ENCODE measurements at places on chromosomes 7 and 10.
A peak's percentile ranks its signal among the peaks of the same experiment; 100 is the strongest.

DNA sequence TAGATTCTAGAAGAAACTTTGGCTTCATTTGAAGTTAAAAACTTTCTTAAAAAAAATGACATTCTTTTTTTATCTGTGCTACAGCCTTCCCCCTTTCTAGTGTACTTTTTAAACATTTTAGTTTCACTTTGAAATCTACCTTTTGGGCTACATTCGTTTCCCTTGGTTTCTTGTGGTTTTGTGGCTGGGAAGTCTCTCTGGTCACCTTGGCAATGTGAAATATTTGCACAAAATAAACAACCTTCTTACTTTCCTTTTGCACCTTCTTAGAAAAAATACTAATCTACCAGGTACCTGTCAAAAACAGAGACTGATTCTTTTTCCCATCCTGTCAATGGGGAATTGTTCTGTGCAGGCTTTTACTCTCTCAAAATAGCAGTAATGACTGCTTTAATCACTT lies 350.2 kb downstream of the GATA3 start:
- peak; percentile 18 for DNase-seq

DNA sequence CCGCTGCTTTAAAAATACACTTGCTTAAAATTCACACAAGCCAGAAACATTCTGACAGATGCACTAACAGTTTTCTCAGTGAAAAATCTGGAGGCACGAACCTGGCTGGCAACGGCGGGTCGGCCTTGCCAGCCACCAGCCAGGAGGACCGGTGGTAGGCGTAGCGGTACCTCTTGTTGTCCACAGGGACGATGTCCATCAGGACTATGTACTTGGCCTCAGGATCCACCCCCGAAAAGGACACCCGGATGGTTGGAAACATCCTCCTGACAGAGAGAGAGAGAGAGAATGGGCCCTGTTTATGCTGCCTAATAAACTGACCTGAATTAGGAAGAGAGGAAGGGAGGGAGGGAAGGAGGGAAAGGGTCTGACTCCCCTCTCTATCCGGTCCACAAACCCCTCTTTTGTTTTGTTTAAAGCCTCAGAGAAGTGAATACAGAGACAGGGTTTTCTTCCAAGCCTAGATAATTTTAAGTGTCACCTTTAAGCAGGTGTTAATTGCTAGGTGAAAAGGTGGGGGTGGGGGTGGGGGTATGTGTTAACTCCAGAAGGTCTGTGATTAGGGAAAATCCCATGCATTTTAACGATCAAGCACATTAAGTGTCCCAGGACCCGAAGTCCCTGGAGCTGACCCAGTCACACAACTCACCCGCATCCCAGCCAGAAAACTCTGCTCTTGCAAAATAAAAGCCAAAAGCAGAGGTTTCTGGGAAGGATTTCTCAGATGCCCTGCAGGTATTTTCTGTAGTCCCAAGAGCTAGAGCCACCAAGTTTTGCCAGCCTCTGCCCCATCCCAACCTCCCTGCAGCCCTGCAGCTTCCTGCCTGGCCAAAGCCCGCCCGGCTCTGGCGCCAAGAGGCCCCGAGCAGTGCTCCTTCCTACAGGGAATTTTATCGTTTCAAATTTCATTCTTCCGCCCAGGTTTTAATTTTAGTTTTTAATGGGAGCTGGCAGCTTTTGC lies 5.0 kb downstream of the TBX20 start:
- DNase-seq = no peak

DNA sequence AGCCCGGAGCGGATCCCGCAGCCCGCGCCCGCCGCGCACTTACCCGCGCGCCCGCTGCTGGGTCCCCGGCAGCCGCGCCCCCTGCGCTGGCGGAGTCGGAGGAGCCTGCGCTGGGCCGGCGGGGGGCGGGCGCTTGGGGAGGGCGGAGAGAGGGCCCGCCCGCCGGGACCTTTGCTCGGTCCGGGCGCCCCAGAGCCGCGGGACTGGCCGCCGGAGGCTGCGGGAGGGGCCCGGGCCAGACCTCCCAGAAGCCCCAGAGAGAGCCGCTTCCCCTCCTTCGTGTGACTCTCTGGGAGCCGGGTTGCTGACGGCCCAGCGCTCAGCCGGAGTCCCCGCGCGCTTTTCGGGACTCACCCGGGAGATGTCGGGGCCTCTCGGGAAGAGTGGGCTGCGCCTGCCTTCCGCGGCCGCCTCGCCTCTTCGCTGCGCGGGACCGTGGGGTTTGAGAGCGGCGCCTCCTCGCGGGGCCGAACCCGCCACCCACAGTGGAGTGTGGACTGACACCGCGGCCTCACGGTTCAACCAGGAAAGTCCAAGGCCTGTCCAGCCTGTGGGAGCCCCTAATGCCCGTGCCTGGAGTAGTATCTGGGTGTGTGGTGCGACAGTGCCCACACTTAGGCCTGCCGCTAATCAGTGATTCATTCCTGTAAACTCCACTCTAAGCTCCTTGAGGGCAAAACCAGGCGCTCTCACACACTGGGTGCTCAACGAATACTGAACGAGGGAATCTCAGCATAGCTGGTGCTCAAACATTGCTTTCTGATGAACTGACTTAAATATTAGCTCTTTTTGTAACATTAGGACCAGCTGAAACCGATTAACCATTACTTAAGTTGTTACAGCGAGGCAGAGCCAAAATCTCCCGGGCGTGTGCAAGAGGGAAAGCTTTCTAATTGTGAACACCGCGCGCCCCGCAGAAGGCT lies at the start of gene GSDME:
Gene GSDME, minus strand, starts transcription at position 112 of the 923 bp plus-strand sequence. CDS start 7,690 bp downstream, outside the sequence.
- DNase-seq = no peak

- no peak for DNase-seq
These were observed 444.6 kb downstream of the REEP3 start for GRCh38 chr10:63965846-63966245.

DNA sequence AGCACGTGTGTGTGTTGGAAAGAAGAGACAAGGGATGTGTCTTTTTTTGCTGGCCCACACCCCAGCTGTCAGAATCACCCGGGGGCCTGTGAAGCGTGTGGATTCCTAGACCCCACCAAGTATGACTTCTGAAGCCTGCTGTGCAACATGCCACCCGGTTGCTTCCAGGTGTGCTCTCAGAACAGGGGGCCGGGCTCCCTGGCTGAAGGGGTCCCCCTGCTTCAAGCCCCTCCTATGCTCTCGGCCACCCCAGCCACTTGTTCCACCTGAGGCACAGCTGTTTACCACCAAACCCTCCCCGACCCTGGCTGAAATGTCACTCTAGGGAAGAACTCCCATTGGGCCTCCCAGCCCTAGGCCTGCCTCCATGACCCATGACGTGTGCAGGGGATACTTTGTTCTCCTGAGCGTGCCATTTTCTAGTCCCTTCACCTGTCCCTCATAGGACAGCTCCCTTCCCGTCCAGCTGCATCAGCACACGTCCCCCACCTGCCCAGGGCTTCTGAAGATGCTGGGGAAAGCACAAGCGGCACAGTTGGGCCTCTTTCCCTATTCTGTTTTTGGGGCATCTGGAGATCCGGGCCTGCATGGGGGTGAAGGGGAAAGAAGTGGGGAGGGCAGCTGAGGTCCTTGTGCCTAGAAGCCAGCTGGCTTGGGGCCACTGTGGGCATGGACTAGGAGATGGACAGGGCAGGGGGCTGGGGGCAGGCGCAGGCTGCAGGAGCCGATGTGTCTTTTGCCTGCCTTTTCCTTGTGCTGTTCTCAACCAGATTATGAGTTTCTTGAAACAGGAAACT lies 33.3 kb downstream of the CRHR2 start:
- no peak for DNase-seq

- DNase-seq = no peak
These were observed 6.2 kb upstream of the IFIT2 start for GRCh38 chr10:89295597-89295996.

DNA sequence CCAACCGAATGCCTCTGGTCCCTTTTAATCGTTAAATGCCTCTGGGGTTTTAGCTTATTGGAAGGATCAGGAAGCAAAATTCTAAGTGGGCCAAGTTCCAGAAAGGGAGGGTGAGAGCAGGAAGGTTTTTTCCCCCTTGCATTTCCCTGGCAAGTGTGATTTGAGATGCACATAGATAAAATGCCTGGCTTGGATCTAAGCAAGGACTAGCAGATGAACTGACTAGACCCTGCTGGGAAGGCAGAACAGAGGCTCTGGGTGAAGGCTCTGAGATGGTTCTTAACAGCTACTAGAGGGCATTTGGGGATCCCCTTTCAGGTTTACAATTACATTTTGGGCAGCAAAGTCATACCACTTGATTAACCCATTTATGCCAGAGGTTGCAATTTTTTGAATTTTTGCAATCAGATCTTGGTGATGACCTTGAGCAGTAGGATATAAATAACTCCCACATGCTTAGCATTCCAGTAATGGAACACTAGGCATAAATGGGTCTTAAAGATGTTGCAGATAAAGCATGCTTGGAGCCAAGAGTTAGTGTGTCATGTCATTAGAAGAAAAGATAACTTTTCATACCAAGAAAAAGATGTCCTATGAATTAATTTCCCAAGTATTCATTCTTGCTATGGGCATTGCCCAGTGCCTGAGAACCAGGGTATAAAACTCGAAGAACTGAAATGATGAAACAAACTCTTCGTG lies 205.9 kb downstream of the SEC23IP start:
- no peak for DNase-seq

Data from stimulated activated CD4-positive, alpha-beta T cell treated with anti-CD3 and anti-CD28 coated beads, TNF-alpha, amount 100 ng/mL, for 24 hours (primary cell).